ENCODE measurements at places on chromosomes 5 and 9.

DNA sequence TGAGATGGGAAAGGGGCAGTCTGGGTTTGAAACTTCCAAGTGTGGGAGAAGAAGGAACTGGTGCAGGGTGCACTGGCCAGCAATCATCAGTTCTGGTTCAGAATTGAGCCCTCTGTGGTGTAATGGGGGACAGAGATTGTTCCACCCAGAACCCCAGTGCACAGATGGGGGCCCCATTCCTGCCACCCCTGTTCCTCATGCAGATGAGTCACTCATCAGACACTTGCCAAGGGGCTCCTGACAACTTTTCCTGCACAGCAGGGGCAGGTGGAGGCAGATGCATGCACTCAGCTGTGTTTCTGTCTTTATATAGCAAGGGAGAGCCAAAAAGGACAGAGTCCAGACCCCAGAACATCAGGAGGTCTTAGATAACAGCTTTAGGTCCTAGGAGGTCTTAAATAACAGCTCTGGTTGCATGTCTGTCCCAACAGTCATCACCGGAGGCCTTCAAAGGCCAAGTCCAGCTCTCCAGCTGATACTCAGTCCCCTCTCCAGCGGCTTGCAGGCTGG, 252.9 kb downstream of the HSPA4 start:
- no peak for DNase-seq

DNA sequence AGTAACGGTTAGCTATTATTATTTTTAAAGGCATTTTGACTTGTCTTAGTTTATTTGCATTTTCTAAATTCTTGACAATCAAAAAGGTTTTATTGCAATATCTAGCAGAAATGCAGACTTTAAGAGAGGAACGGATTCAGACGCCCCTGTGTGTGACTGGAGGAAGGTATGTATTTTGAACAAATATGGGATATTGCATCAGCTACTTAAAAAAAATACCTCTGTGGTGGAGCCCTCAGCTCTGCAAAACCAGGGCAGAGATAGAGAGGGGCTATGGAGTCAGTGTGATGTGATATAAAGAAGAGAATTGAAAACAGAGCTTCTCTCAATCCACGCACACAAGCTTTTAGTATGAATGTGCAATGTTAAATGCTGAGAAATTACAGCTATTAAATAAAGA, 142.4 kb downstream of the ICE1 start:
- no peak for DNase-seq

GRCh38 chr5:10695055-10695649, 65.9 kb downstream of the DAP start:
- no peak for DNase-seq

- no peak for DNase-seq
Measured at GRCh38 chr9:91625331-91625730, 201.7 kb upstream of the NFIL3 start.

DNA sequence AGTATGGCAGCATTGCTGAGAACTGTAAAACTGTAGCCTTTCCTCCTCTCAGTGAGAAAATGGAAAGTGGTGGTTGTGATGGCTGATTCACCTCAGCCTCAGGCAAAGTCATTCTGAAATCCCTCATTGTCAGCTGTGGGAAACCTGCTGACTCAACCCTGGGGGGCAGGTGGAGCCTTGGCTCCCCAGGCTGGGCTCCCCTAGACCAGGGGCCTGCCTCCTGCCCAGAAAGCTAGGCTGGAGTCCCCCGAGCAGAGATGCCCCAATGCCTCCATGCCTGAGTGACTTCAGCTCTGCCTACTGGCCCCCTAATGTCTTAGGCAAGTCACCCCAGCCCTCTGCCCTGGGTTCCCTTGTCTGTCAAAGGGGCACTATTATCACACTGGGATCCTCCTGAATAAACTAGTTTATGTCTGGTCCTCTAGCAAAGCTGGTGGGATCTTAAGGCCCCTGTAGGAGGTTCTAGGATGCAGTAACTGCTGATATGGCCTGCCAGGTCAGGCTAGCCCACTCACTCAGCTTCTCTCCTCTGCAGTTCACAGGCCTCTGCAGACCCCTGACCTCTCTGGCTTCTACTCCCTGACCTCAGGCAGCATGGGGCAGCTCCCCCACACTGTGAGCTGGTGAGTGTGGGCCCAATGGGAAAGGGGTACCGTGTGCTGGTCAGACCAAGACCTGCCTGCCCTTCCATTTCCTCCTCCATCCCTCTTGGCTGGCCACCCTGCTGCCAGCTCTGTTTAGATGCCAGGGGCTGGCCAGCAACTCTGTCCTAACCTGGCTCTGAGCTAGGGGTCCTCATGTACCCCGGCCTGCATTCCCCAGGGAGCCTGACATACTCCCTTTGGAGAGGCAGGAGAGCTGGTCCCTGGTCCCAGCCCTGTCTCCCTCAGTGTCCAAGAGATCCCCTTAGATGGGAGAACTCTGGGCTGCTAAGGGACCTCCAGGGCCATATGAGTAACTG, 24.2 kb downstream of the TCF7 start:
- DNase-seq = peak; percentile 37

GRCh38 chr5:58440901-58441460, 18.9 kb downstream of the PLK2 start:
- no peak for DNase-seq

- no peak for DNase-seq
Measured at GRCh38 chr5:96605144-96605837, 56.9 kb upstream of the CAST start.

DNA sequence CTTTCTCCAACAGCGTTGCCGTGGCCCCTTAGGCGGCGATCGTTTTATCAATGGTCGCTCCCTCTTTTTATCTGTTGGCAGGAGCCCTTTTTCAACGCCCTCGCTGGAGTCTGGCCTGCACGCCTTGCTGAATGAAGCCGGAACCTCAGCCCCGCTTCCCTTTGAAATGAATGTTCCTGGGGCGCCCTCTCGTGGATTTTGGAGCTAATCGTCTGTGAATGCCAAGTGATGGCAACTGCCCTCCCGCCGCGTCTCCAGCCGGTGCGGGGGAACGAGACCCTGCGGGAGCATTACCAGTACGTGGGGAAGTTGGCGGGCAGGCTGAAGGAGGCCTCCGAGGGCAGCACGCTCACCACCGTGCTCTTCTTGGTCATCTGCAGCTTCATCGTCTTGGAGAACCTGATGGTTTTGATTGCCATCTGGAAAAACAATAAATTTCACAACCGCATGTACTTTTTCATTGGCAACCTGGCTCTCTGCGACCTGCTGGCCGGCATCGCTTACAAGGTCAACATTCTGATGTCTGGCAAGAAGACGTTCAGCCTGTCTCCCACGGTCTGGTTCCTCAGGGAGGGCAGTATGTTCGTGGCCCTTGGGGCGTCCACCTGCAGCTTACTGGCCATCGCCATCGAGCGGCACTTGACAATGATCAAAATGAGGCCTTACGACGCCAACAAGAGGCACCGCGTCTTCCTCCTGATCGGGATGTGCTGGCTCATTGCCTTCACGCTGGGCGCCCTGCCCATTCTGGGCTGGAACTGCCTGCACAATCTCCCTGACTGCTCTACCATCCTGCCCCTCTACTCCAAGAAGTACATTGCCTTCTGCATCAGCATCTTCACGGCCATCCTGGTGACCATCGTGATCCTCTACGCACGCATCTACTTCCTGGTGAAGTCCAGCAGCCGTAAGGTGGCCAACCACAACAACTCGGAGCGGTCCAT, 10.0 kb downstream of the S1PR3 start:
- DNase-seq = peak; percentile 29

DNA sequence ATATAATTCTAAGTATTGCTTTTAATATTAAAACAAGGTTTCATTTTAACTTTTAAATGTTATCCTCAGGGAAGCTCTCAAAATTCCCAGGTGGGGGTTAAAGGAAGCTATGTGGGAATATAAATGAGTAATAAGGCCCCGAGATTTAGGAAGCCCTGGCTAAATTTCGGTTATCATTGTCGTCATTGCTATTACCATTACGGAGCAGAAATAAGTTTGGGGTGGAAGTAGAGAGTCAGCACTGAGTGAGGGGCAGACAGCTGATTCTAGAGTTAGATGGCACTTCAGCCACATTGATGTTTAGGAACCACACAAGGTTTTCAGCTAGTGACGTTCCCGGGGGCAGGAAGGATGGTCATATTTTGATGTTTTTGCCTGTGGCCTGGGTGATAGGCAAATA, 74.9 kb downstream of the NREP start:
- no peak for DNase-seq

DNA sequence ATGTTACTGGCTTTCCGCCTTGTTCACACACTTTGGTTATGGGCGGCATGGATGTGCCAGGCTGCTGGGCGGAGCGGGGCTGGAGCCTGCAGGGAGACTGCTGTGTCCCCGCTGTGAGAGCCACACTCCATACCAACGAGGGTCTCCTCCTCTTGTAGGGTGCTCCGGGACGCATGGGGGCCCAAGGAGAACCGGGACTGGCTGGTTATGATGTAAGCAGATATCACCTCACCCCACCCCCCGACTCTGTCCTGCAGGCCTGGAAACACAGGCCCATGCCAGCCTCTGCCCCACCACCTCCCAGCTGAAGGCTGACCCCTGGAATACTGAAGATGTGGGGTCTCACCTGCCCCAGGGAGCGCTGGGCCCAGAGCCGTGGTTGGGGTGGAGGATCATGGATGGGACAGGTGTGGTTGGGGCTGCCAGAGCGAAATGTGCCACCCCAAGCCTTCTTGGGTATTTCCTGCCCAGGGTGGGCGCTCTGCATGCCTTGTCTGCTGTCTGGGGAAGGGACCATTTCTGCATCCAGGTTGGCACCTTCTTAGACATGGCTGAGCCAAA, 39.3 kb upstream of the ORM1 start:
- no peak for DNase-seq

GRCh38 chr9:108150736-108151586, 661.4 kb upstream of the KLF4 start:
- DNase-seq = no peak

DNA sequence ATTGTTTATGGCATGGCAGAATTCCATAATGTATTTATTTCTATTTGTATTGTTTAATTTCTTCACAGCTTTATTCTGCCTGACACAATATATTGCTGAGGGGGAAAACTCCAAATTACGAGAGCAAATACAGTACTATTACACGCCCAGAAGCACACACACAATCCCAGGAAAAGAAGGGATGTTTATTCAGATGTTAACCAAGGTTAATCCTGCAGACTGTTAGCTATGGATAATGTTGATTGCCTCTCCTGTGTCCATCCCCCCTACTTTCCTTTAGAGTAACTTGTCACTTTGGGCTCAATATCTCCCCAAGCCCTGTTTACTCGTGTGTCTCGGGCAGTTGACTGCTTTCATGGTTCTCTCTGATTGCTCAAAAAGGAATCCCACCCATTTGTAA, 84.2 kb upstream of the ERCC6L2 start:
- no peak for DNase-seq

- no peak for DNase-seq
Measured at GRCh38 chr9:133467101-133467500, 7.3 kb downstream of the CACFD1 start.

DNA sequence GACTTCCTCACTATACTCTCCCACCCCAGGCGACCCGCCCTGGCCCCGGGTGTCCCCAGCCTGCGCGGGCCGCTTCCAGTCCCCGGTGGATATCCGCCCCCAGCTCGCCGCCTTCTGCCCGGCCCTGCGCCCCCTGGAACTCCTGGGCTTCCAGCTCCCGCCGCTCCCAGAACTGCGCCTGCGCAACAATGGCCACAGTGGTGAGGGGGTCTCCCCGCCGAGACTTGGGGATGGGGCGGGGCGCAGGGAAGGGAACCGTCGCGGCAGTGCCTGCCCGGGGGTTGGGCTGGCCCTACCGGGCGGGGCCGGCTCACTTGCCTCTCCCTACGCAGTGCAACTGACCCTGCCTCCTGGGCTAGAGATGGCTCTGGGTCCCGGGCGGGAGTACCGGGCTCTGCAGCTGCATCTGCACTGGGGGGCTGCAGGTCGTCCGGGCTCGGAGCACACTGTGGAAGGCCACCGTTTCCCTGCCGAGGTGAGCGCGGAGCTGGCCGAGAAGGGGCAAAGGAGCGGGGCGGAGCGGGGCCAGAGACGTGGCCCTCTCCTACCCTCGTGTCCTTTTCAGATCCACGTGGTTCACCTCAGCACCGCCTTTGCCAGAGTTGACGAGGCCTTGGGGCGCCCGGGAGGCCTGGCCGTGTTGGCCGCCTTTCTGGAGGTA, 2.1 kb downstream of the CA9 start:
- no peak for DNase-seq

GRCh38 chr9:19875291-19875920, 86.6 kb upstream of the SLC24A2 start:
- DNase-seq = no peak

DNA sequence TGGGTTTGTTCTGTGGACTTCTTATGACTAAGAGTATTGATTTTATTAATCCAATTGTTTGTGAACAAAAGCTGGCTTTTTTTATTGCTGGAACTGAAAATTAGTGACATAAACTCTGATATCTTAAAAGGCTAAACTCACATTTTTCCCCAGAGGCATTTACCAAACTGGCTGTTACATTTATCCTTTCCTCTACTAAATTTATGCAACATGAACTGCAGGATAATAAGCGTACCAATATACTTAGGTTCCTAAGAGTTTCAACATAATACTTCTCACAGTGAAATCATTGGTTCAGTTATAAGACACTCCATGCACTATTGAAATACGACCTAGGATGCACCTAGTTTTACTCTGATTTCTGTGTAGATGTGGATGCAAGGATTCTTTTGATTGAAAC, 560.8 kb upstream of the WWC1 start:
- no peak for DNase-seq

DNA sequence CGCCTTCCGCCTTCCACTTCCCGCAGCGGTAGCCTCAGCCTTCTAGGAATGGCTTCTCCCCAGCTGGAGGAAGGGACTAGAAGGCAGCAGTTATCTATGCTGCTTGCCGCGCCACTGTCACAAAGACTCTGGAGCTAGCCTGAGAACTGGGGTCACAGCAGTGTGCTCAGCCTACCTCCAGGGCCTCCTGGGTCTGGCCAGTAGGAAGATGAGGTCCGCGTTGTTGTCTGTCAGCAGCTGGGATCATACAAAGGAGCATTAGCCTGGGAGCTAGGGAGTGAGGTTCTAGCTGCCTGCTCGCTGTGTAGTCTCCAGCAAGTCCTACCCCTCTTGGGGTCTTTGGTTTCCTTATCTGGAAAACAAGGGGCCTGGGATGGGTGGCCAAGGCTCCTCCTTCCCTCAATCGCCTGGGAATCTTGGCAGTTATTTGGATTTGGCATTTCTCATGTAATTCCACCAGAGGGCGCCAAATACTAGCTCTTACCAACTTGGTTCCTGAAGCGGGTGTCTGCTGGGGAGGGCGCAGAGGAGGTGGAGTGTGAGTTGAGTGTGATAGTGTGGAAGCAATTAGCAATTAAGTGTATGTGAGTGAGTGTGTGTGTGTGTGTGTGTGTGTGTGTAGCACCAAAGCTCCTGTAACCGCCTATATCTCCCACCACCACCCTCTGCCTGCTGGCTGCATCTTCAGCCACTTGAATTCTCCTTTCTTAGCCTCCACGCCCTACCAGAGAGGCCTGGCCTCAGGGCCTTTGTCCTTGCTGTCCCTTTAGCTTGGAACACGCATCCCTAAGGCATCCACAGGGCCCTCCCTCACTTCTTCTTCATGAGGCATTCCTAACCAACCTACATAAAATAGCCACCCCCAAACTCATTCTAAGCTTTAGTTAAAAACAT, 97.1 kb downstream of the ENTREP1 start:
- no peak for DNase-seq

DNA sequence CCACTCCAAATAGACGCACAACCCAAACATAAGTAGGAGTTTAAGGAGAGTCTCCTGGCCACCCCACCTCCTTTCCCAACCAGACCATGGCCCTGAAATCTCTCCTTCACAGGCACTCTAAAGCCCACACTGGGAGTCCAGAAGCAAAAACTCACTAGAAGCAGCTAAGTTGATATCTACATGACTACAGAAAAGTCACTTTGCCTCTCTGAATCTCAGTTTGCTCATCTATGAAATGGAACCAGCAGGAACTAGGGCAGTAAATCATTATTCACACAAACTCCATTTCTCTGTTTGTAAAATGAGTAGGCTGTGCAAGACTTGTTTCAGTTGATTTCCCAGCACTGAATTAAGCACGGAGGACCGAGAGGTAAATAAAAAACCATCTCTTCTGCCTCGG, 4.1 kb upstream of the WWC1 start:
- DNase-seq = no peak

All from activated CD4-positive, CD25-positive, alpha-beta regulatory T cell (primary cell).